ENCODE measurements at places on chromosomes 7 and 10.
A peak's percentile ranks its signal among the peaks of the same experiment; 100 is the strongest.

DNA sequence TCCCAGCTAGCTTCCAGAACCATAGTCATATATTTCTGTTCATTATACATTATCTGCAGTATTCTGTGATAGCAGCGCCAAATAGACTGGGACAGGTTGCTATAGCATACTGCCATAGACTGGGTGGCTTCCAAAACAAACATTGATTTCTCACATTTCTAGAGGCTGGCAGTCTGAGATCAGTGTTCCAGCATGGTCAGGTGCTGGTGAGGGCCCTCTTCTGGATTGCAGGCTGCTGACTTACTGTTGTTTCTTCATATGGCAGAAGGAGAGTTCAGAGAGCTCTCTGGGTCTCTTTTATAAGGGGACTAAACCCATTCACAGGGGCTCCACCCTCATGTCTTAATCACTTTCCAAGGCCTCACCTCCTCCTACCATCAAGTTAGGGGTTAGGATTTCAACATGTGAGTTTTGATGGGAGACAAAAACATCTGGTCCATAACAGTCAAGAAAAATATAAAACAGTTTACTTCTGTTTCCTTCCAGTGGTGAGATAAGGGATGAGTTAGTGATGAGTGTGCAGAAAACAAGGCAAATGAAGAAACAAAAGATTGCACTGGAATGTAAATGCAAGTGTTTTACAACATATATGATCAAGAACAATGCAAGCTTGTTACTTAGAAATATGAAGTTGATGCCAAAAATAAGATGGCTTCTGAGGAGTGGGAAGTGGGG is 399.0 kb upstream of the C7orf33 start:
- no peak for DNase-seq

- no peak for DNase-seq
Observed at GRCh38 chr7:55521512-55521911, 50.8 kb downstream of the VOPP1 start.

GRCh38 chr7:100022621-100023020 is 7.2 kb downstream of the ZKSCAN1 start:
- DNase-seq, result no peak

- DNase-seq, result peak; percentile 37
Observed at GRCh38 chr10:4662576-4663161, 163.3 kb upstream of the AKR1E2 start.

DNA sequence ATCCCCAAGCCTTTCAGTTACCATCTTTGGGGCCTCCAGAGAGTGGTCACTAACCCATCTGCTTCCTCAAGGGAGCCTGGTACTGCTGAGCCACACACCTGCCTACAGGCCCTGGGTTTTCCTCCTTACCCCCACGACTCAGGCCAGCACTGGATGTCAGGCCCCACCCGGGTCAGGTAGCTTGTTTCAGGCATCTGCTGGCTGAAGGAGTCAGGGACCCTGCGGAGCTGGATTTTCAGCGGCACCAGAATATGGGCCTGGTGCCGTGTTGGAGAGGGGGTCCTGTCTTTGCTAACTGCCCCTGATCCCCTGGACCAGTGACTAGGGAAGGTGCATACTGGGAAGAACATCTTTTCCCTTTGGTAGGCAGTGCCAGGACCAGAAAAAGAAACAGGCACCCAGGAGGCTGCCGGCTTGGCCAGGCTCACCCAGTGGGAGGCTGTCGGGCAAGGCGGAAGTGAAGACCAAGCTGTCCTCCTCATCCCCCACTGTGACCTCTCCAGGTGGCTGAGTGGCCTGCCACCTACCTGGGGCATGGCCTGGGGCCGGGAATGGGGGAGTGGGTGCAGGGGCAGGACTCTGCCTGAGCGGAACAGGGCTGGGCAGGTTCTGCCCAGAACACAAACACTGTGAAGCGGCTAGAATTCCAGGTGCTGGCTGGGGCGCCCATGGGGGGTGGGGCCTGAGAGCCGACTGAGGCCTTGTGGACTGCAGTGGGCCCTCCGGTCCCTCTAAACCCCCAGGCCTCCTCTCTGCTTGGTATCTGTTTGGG is 12.4 kb upstream of the SAMD8 start:
- no peak for DNase-seq

- no peak for DNase-seq
Observed at GRCh38 chr7:92648067-92648466, 57.9 kb upstream of the FAM133B start.

DNA sequence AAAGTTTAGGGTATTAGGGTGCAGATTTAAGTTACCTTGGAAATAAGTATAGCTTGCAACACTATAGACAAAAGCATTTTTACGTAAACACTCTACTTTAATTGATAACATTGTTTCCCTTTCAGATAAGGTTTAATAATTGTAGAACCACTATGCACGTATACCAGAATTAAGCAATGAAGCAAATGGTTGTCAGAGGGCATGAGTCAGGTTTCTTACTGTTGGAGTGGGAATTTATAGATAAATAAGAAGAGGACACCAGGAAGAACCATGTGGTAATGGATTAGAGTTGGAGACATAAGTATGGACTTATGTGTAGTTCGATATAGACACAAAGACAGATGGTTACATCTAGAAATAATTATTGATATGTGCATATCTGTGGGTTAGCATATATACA is 355.6 kb downstream of the ETV1 start:
- DNase-seq, result no peak

DNA sequence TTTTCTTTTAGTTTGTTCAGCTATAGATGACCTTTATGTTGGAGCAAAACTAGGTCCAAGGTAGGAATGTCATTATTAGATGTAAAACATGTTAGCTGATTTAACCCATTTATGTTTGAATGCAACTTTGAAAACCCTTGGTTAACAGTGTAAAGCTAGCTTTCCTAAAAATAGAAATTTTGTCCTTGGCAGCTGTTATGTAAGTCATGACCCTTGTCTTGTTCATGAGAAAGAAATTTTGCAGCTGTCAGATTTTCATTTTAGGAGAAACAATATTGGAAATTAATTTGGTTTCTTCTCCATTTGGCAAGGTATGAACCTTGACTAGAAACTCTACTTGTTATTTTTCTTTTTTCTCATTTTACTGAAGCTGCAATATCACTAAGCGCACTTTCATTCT is 23.9 kb upstream of the CCAR1 start:
- no peak for DNase-seq

DNA sequence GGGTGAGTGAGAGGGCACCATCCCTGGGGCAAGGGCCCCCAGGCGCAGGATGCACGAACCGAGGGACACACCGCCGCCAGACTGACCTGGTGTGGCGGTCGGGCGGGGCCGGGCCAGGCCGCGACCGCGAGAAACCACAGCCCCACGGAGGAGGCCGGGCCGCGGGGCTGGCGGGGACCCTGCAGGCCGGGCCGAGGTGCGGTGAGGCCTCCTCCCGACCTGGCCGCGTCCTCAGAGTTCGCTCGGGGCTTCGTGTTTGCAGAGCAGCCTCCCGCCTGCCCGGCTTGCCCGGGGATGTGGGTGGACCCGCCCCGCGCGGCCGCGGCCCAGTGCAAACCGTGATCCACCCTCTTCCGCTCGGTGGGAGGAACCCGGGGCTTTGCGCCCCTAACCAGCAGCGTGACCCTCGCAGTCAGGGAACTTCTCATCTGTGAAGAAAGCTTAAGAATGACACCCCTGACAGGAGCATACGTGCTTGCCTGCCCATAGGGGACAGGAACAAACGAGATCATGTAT is 20.6 kb upstream of the HOXA13 start:
- no peak for DNase-seq

DNA sequence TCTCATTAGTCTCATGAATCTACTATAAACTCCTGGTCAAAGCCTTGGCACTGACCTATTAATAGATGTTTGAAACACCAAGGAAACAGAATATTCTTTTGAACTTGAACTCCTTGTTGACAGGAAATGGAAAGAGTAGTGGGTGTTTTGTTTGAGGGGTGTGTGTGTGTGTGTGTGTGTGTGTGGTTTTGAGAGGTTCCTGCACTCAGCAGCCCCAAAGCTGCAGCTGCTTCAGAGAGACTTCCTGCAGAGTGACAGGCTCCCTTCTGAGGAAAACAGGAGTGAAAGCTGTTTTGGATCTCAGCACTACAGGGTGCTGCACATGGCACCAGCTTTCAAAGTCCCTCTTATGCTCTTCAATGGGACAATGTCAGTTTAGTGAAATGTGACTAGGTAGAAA is 546.5 kb upstream of the STEAP1 start:
- DNase-seq, result peak; percentile 47

GRCh38 chr10:100204370-100204769 is 18.5 kb upstream of the ERLIN1 start:
- no peak for DNase-seq

DNA sequence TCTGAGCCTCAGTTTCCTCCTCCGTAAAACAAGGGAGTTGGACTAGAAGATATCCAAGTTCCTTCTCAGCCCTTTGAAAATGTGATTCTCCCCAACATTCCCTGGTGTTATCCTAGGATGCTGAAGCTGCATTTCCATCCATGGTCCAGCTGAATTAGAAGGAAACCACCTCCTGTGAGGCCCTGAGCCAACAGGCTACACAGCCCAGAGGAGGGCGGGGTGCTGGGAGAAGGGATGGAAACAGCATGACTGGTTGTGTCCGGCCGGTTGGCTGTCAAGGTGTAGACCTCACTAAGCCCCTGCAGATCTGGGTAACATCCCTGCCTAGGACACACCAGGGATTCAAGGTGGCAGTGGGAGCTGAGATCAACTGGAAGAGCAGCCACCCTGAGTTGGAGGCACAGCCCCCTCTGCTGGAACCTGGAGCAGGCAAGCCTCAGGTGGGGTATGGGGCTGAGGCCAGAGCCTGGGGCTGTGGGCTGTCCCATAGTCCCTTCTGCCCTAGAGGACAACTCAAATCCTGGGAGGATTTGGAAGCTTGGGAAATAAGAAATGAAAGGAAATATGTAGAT is 72.0 kb downstream of the PAX2 start:
- DNase-seq, result no peak

DNA sequence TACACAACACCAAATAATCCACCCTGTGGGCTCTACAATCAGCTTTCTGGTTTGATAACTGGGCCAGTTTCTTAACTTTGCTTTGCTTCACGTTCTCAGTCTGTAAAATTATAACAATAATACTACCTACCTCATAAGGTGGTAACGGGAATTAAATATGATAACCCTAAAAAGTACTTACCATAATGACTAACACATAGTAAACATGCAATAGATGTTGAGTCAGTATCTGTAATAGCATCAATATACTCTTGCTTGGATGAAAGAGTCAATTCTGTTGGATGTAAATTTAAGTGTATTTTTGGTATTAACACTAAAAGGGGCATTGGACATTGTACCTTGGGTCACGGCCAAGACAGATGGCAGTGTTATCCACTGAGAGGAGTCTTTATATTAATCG is 160.5 kb downstream of the FOXP2 start:
- DNase-seq, result no peak

- DNase-seq, result no peak
Observed at GRCh38 chr7:93728292-93728691, 153.8 kb upstream of the CALCR start.

- DNase-seq, result no peak
Observed at GRCh38 chr7:1738511-1738910, 68.4 kb downstream of the ELFN1 start.
